ENCODE measurements at places on chromosomes 16 and 17.
A peak's percentile ranks its signal among the peaks of the same experiment; 100 is the strongest.

DNA sequence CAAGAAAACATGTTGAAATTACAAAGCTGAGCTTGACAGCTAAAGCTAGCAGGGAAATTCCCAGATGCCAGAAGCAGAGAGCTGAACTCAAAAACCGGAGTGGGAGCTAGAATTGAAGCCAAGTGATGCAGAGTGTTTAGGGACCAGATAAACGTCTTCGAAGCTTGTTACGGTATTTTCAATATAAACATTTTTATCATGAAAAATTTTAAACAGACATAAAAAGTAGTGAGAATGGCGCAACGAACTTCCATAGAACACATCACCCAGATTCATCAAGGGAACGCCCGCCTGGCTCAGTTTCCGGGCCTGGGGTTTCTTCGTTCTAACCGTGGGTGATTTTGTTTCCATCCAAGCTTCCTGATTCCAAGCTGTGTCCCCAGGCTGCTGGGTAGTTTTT is 18.1 kb downstream of the SPNS2 start:
- no peak for DNase-seq

- DNase-seq = no peak
These were observed 47.2 kb upstream of the CLEC18A start for GRCh38 chr16:69903865-69904415.

- DNase-seq = no peak
These were observed 20.9 kb downstream of the RPRML start for GRCh38 chr17:46958041-46958591.

GRCh38 chr17:7478276-7479212 is 887 bp downstream of the ZBTB4 start:
- no peak for DNase-seq

GRCh38 chr17:77343031-77343800 is 202.4 kb downstream of the SEC14L1 start:
- DNase-seq = peak; percentile 0
